ENCODE measurements at places on chromosomes 3 and 15.
A peak's percentile ranks its signal among the peaks of the same experiment; 100 is the strongest.

DNA sequence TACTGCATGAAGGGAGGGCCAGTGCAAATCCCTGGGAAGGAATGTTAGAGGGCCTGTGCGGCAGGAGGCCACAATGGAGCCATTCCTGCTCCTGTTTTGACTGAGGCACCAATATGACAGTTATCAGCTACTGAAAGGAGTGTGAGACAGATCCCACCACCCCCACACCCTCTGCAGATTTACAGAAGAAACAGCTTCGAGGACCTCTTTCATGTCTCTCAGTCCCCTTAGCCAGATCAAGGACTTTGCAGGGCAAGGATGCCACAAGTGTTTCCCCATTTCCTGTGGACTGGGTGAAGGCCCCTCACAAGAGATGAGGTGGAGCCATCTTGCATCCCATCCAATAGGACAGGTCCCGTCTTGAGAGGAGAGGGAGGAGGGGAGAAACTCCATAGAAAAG is 48.5 kb upstream of the RASGRP1 start:
- DNase-seq: no peak

DNA sequence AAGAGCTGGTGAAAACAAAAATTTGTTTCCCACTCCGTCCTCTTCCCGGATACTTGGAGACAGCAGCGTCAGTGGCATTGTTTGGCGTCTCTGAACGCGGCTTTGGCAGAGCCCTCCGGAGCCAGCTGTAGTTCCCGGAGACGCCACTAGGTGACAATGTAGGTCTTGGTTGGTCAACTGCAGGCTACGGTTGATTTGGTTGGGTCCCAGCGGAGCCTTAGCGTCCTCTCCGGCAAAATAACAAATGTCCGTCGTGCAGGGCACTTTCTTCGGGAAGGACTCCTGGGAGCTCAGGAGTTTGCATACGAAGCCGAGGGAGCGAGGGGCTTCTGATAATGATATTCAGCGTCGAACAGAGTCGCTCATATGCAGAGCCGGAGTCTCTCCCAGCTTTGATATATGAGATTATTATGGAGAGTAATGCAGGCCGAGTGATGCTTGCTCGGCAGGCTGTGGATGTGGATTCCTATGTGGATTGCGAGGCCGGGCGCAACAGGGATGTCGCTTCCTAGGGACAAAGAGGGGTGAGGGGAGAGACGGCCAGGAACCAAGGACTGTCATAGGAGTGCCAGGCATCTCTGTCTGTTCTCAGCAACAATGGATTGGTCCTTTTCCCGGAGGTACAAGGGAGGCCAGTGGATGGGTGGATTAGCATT is 74.8 kb downstream of the IL20RB start:
- DNase-seq: peak; percentile 79

- no peak for DNase-seq
Measured at GRCh38 chr15:61682891-61683735, 377.1 kb downstream of the VPS13C start.

DNA sequence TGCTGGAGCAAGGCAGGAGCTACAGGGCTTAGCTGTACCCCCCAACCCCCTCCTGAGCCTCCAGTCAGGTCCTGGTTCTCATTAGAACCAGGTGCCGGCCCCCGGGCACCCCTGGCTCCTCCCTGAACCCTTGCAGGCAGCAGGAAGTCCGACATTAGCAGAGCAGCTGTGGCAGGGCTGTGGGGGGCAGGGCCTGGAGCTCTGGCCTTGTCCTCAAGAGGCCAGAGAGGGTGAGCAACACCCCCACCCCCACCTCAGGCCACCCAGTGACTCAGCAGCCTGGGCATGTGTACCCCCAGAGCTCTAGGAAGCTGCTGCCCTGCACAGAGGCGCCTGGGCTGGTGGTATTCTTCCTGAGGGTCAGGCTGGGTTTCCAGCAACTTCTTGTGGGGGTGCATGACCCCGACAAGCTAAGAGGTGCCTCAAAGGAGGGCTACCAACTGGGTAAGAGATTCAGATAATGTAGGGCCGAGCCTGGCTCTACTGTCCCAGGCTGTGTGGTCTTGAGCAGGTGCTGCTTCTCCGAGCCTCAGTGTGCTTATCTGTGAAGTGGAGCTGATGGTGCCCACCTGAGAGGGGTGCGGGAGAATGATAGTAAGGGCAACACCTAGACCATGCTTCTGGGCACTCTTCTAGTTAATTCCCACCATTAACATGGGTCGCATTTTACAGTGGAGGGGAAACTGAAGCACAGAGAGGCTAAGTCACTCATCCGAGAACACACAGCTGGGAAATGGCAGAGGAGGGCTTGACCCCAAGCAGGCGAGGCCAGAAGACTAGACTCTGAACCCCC is 16.0 kb downstream of the H1-8 start:
- no peak for DNase-seq

- DNase-seq: peak; percentile 39
Measured at GRCh38 chr3:46536758-46537157, 29.3 kb downstream of the LRRC2 start.

DNA sequence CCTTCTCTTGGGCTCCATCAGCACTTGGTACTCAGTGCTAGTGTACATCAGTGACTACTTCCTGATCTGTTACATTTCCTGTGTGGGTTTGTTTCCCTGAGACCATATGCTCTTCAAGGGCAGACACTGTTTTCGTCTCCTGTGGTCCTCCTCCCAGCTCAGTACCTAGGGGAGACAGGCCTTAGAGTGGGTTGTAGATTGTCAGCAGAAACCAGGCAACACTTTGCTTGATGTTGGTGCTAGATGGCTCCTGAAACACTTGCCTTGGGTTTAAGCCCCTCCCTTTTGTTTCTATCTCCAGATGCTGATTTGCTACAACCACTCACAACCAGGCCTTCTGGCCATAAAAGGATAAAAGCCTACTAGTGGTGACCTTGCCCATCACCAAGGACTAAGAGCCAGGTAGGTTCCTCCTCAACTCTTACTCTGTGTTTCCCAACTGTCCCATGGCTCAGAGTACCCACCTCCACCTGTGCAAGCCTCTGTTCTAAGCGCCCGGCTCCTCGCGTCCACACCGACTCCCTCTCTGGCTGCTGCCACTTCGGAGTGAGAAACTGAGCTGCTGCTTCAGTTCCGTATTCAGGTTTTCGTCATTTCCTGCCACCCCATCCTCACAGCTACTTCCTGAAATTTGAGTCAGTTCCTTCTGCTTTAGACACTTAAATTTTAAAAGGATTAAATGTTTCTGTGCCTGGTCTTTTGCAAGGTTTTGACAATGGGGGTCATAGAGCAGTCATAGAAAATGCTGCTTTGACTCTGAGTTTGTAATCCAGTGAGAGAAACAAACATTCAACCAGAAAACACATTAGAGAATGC is at the start of gene HCLS1:
Gene HCLS1 (minus strand): TSS at position 548 of the 816 bp plus-strand sequence. CDS start 2,556 bp downstream, outside the sequence.
- peak; percentile 69 for DNase-seq

Measured in CD4-positive, alpha-beta T cell treated with Interleukin-17A for 4 hours (primary cell).